ENCODE measurements at places on chromosomes 1 and 21.

- no peak for DNase-seq
Observed at GRCh38 chr1:23613191-23614031, 54.1 kb upstream of the ID3 start.

GRCh38 chr1:179952186-179952585 lies 2.4 kb upstream of the CEP350 start:
- DNase-seq: no peak

DNA sequence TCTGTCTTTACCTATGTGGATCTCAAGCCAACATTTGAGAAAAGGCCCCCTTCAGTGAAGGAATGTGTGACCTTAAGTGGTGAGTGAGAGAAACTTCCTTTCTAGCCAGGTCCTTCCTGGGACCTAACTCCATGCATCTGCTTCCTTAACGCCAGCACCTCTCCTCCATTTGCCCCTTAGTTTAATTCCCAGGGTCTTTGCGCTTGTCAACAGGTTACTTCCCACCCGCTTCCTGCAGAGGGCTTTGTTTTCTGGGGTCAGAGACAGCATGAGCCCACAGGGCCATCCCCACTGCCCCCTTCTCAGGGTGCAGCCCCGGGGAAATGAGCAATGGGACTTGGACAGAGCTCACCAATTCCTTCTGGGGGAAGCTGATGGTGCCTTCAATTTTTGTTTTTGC lies 54.8 kb downstream of the EVA1C start:
- no peak for DNase-seq

DNA sequence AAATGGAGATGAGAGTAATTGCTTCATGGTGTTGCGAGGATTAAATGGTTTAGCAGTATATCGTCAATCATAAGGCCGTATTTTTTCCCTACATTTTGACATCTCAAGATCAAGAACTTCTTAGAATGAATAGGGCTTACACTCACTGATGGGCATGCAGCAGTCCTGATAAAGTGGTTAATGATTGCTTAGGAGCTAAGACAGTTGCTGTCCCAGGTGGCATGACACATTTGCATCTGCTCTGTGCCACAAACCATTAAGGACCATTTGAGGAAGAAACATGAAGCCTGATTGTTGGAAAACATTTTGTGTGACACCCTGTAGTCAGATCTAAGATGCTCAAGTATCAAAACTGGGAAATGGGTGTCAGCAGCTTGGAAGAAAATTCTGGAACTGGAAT lies 81.0 kb upstream of the SGIP1 start:
- DNase-seq: no peak

DNA sequence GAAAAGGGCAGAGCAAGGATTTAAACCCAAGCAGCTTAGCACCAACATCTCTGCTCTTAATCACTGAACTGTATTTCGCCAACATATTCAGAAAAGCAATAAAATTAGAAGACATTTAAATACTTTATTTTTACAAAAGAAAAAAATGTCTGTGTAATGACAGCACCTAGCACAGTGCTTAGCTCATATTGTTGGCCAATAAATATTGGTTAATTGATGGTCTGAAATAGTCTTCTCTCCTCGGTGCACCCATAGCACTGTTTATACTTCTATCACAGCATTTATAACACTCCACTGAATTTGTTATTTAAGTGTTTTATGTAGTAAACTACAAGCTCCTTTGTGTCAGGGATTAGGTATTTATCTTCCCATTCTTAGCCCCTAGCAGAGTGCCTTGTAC lies 70.9 kb upstream of the PLPPR4 start:
- DNase-seq: no peak

All from stimulated activated CD4-positive, alpha-beta T cell treated with anti-CD3 and anti-CD28 coated beads, Interleukin-12 subunit alpha, Interleukin-12 subunit beta, amount 100 ng/mL, for 4 hours (primary cell).